ENCODE measurements at places on chromosomes 5 and 9. TPM values are rescaled to one million over a fixed set of nuclear protein-coding genes. Genes with fewer than 3 reads are reported as not detected.
A peak's percentile ranks its signal among the peaks of the same experiment; 100 is the strongest.

GRCh38 chr9:116693233-116693731 lies 6.2 kb downstream of the TRIM32 start:
- no peak for DNase-seq

DNA sequence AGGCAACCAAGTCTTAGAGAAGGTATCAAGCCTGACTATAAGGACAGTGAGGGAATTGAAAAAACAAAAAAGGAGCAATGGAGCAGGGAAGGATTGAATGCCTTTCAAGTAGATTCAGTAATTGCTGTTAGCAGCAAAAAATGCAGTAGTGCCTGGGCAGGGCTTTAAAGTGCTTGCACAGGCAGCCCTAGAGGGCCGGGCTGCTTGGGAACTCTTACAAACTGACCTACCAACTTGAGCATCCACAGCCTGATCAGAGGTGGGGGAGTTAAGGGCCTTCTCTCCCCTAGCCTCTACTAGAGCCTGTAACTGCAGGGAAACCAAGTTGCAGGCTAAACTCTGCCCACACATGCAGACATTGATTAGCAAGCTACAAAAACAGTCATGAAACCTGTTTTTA lies 19.4 kb downstream of the FXN start:
- no peak for DNase-seq

GRCh38 chr5:26003966-26004365 lies 1034.4 kb downstream of the CDH9 start:
- DNase-seq = no peak

- no peak for DNase-seq
Measured at GRCh38 chr5:172031894-172032461, 25.5 kb upstream of the FBXW11 start.

- no peak for DNase-seq
Measured at GRCh38 chr9:94014066-94014654, 59.0 kb upstream of the BARX1 start.

GRCh38 chr5:171162596-171162995 lies 146.5 kb upstream of the TLX3 start:
- DNase-seq = no peak

Gene SPINK7
- not detected for total RNA-seq

Gene UBAP1
- total RNA-seq = 47.0 TPM

Gene CYLC2
- total RNA-seq = not detected

DNA sequence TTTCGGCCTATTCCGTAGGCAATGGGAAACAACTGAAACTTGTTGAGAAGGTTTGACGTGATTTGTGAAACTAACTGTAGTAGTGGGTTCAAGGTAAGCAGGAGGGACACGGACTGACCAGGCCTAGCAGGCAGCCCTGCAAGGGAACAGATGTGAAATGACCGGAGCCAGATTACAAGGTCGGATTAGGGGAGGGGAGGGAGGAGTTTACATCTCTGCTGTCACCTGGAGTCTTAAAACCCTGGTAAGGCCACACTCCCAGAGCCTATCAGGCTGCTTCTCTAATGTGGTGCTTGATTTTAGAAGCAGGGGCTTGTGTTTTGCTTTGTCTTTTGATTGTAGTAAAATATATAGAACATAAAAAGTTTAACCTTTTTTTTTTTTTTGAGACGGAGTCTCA lies 3.5 kb upstream of the SPTAN1 start:
- no peak for DNase-seq

DNA sequence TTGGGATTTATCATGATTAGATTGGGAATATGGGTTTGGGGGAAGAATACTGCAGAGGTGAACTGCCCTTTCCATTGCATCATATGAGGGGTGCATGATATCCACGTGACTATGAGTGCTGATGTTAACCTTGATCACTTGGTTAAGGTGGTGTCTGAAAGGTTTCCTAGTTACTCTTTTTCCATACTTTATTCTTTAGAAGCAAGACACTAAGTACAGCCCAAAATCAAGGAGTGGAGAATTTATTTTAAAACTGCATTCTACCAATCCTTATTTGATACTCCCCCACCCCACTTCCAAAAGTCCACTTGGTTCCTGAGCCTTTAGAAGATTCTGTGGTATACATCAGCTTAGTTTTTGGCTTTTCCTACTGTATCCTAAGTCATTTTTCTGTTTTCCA lies 20.3 kb upstream of the STOM start:
- no peak for DNase-seq

- no peak for DNase-seq
Measured at GRCh38 chr5:93675460-93676450, 65.6 kb downstream of the POU5F2 start.

GRCh38 chr9:101579711-101580545 lies 14.8 kb downstream of the PPP3R2 start:
- DNase-seq = no peak

DNA sequence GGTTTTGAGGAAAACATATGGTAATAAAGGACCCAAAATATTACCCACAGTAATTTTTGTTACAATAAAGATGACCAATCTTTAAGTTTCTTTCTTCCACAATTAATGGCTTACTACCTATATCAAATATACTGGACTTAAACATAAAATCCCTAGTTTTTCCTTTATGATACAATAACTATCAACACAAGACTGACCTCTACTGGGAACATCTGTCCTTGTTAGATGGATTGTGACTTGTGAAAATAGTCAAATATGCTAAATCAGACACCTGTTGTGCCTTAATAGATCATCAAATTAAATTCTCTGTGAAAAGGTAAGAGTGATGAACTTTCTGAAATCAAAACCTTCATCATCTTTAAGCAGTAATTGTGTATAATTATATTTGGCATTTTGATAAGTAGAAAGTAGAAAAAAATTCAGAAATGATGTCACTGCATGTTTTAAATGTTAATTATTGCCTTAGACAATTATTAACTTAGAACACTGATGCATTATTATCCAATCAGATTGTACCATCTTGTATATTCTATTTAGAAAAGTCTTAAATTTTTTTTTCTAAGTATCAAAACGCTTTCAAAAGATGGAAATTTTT lies 113.6 kb downstream of the DEPDC1B start:
- no peak for DNase-seq

DNA sequence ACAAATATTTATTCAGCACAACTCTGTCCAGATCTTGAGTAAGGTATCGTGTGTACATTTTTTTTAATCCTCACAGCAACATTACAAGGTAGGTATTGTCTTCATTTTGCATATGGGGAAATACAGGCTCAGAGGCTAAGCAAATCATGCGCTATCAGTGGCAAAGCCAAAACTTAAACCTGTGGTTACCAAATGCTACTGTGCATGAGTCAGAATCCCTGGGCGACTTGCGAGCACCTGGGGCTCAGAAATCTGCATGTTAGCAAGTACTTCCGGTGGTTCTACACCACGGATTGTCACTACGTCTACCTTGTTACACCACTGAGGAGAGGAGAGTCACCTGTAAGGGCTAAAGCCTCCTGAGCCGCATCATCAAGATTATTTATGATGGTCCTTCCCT lies 21.3 kb downstream of the C5orf58 start:
- DNase-seq = no peak

DNA sequence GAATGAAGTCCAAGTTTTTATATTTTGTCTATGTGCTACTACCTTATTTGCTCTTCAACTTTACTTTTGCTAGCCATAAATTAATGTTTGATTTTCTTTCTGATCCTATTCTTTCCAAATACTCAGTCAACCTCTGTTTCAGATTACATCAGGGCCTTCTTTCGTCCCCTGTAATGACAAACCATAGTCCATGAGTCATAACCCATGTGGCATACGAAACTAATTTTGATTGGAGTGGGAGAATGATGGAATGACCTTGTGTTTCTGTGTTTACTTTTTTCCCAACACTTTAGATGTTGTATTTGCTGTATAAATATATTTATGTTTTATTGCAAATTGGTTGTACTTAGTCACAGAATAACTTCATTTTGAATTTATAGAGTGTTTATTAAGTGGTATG lies 1043.1 kb downstream of the DTWD2 start:
- DNase-seq = no peak

DNA sequence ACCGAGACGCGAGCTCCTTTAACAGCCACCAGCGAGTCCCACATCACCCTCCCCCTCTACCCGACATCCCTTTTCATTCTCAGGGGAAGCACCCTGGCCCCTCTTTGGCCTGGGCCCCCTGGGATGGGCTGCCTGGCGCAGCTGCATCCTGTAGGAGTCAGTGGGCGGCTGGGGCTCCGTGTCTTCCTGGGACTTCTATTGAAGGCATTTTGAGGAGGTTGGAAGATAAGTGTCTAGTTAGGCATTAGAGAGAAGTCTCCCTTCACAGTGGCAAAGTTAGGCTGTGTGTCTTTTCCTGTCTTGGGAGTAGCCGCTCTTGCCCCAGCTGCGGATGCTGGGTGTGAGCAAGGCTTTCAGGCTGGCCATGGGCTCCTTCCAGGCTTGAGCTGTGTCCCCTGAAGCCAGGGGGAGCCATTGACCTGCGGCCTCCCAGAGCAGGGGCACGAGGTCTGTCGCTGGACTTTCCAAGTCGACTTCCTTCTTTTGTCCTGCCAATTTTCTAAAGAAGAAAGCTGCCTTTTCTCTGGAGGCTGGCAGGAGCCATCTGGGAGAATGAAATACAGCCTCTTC lies 18.6 kb upstream of the NKD2 start:
- DNase-seq = peak; percentile 65

DNA sequence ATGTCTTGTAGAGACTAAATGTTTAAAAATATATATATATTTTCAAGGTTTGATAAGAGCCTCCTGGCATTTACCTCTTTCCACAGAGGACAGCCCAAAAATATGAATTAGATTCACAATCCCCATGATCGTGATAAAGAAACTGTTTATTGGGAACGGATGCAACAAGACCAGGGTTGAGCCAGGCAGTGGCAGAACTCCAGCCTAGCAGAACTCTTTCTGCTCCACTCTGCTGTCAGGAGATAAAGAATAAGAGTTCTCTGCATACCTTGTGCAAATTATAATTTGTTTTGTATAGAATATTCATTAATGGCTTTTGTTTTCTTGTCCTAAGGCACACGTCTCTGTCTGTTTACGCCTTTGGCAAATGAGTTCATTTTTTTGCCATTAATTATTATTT lies 472.2 kb downstream of the TUSC1 start:
- DNase-seq = no peak

Gene FCN2
- total RNA-seq = 0.49 TPM

Gene FOXD4
- total RNA-seq = not detected

DNA sequence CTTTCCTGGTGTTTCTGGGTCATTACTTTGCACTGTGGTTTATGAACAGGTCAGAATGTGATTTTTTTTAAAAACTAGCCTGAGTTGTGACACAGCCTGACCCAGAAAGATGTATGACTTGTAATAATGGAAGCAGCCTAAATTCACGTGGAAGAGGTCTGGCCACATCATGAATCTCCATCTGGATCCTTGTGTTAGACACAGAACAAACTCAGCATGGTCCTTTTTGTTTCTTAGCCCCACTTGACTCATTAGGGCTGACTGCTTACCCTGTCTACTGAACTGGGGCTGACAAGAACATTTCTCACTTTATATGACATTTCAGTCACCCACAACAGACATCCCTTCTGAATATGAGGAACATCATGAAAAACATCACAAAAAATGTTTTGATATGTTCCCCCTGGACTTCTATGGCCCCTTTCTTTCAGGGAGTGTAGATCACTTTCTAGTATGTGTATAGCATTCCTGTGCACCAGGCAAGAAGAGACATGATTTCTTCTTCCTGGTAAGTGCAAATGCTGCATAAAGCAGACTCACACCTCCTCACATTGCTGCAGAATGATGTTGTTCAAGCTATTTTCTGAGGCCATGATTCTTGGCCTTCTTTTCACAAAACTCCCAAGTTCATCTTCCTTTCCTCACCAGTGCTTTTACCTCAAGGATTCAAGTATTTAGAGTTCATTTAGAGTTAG lies 52.3 kb downstream of the ZNF622 start:
- no peak for DNase-seq

Data from ureter (tissue), 1 donor.